WTC11 (cell line): ENCODE measurements at places on chromosomes 4 and X.

GRCh38 chrX:150486011-150486410 is 82.4 kb upstream of the MTM1 start:
- DNase-seq: peak; percentile 49

- no peak for DNase-seq
Measured at GRCh38 chr4:87375719-87376291, 15.2 kb downstream of the HSD17B11 start.

- DNase-seq: no peak
Measured at GRCh38 chr4:43496188-43496587, 603.7 kb downstream of the GRXCR1 start.

DNA sequence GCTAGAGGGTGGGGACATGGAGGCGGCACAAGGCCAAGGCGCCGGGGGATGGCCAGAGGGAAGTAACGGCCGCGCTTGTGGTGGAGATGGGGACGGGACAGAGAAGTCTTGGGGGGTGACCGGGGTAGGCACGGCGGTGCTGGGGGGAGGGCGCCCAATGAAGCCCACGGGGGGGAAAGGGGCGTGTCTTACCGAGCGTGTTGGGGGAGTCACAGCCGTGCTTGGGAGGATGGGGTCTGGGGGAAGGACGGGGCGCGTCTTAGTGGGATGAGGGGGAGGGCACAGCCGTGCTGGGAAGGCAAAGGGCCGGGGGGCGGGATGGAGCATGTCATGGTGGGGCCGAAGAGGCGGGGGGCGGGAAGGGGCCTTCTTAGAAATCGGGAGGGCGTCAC is 952 bp downstream of the ARSD start:
- peak; percentile 60 for DNase-seq
